Hippocampal formation (tissue), 2 donors: ENCODE measurements at places on chromosomes 12 and 14.
A peak's percentile ranks its signal among the peaks of the same experiment; 100 is the strongest.

DNA sequence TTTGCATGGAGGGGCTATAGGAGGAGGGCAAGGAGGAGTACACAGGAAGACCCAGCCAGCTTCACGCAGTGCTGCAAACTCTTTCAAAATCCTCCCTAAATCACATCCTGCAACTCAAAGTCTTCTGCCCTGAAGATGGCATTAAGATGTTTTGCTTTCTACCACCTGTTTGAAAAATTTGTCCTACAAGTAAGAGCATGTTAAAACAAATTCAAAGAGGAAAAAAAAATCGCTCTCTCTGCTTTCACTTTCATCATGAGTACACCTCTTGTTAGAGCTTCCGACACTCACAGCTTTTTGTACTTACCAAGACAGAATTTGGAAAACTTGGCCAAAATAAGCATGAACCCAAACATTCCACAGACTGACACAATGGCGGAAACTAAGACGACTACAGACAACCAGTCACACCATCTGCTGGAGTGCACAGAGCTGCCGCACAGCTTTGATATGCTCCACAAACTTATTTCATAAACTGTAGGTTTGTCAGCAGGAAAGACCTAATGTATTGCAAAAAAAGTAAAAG is 21.3 kb downstream of the GCH1 start:
- no peak for DNase-seq

DNA sequence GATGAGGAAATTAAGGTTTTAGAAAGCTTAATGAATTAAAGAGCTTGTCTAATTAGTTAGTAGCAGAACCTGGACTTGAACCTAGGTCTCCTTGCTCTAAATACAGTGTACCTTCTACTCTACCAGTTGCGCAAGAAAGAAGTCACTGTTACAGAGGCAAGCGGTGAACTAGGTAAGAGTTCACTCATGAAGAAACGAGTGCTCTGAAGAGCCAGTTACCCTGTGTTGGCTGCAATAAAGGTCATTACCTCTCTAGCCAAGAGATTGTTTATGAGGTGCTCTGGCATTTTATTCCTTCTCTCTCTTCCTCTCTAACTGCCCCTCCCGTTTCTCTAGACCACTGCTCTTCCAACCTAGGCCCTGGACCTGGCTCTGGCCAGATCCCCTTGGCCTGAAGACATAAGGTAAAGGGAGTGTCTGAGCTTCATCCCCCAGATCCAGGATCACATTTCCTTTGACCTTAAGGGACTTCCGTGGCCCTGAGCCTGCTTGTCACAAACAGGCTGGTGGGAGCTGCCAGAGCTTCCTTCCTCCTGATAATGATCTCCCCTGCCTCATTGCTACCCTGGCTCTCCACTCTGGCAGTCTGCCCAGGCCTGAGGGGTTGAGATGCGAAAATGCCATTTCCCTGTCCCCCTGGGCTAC is 1.9 kb downstream of the RNASE7 start:
- no peak for DNase-seq

- DNase-seq = no peak
Observed at GRCh38 chr14:89317051-89317691, 99.9 kb downstream of the FOXN3 start.

- peak; percentile 89 for DNase-seq
Observed at GRCh38 chr12:49347311-49348193, 864 bp downstream of the DNAJC22 start.

- DNase-seq = no peak
Observed at GRCh38 chr12:39440781-39441180, 2.1 kb downstream of the KIF21A start.

DNA sequence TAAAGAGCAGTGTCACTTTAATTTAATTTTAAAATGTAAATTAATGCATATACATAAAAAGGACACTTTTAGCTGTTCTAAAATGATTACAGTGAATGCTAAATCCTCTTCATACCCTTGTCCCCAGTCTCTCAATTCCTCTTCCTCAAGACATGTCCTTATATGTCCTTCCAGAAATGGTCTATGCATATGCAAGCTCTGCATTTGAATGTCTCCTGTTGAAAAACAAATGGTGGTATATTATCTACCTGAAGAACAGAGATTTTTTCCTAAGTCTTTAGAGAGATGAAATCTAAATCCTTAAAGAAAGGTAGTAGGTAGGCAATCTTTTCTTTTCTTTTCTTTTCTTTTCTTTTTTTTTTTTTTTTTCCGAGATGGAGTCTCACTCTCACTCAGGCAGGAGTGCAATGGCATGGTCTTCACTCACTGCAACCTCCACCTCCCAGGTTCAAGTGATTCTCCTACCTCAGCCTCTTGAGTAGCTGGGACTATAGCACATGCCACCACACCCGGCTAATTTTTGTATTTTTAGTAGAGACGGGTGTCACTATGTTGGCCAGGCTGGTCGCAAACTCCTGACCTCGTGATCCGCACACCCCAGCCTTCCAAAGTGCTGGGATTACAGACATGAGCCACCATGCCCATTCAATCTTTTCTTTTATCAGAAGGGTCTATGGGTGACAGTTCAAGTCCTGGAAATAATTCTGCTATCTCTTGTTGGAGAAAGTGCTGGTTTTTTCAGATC is 180.5 kb downstream of the PRKCH start:
- no peak for DNase-seq

GRCh38 chr12:1573960-1574864 is 20.2 kb downstream of the FBXL14 start:
- DNase-seq = no peak

DNA sequence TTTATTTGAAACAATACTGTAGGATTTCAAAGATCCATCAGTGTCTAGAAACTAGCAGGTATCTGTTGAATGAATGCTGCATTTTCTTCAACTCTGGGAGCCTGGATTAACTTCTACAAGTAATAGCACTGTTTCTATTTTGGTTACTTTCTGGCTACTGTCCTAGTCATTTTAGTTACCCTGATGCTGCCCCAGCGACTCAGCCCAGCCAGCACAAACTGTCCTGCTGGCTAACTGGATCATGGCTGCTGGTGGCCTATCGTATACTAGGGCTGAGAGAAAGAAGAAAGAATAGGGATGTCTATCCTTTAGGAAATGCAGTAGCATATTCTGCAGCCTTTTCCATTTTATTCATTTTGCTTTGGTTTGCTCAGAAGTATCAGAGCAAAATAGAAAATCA is 53.9 kb downstream of the NTN4 start:
- no peak for DNase-seq

GRCh38 chr12:94318181-94318580 is 141.5 kb downstream of the CEP83 start:
- no peak for DNase-seq

- no peak for DNase-seq
Observed at GRCh38 chr12:43501703-43502102, 50.3 kb downstream of the ADAMTS20 start.

GRCh38 chr12:14937689-14938088 is 648 bp downstream of the ERP27 start:
- no peak for DNase-seq

GRCh38 chr14:64569138-64569631 is 19.4 kb downstream of the PPP1R36 start:
- DNase-seq = peak; percentile 65

- peak; percentile 57 for DNase-seq
Observed at GRCh38 chr14:81464253-81465002, 64.3 kb upstream of the STON2 start.

DNA sequence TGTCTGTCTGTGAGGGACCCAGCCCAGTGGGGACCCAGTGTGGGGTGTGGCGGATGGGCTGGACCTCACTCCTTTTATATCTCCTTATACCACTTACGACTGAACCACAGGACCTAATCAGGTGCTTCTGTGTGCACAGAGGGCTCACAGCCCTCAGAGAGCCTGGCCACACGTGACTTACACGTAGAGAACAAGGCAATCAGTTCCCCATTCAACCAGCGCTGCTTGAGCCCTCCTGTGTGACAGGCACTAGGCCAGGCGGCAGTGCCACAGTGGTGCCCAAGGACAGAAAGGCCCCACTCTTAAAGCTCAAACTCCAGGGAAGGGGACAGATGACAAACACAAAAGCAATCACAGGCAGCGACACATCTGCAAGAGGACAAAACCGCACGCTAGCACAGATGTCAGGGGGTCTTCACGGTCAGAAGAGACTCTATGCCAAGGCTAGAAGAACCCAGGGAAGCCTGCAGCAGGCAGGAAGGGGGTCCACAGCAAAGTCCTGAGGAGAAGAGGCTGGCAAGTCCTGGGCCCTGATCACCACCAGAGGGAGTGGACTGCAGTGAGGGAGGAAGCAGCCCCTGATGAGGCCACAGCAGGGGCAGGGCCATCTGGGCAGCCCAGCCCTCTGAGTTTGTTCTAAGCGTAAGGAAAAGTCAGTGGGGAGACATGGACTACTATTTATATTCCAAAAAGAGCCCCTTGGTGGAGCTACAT is 39.3 kb downstream of the SETD3 start:
- no peak for DNase-seq

- no peak for DNase-seq
Observed at GRCh38 chr14:69101331-69101826, 51.5 kb downstream of the DCAF5 start.

GRCh38 chr12:76020281-76020680 is 11.3 kb downstream of the PHLDA1 start:
- DNase-seq = no peak

- no peak for DNase-seq
Observed at GRCh38 chr12:108619369-108620160, 14.1 kb downstream of the SELPLG start.

DNA sequence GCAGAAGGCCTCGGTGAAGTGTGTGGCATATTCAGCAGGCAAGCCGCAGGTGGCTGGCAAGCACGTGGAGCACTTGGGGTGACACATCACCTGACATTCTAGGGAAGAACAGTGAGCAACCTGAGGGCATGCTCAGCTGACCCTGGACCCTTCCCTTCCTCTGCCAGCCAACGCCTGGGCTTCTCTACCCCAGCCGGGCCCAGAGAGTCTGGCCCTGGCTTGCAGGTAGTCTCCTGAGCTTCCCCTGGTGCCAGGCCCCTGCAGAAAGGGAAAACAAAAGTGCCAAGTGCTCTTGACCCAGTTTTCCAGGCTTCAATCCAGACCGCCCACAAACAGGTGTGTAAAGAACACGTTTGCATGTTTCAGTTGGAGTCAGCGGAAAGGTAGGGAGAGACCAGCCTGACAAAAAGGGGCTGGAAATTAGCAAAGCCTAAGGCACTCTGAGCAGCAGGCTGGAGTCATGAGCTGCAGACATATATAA is 45.7 kb downstream of the PRKAB1 start:
- DNase-seq = no peak

GRCh38 chr14:69460093-69460701 is 24.3 kb upstream of the PLEKHD1 start:
- DNase-seq = peak; percentile 10

GRCh38 chr12:52907092-52907810 is 2.4 kb upstream of the KRT8 start:
- no peak for DNase-seq

- DNase-seq = no peak
Observed at GRCh38 chr12:66799551-66799950, 120.7 kb upstream of the GRIP1 start.

- DNase-seq = no peak
Observed at GRCh38 chr12:124829008-124829707, 34.5 kb downstream of the SCARB1 start.

GRCh38 chr12:11823043-11823442 is 173.6 kb downstream of the ETV6 start:
- no peak for DNase-seq

- DNase-seq = no peak
Observed at GRCh38 chr12:19375888-19376287, 63.4 kb upstream of the AEBP2 start.

DNA sequence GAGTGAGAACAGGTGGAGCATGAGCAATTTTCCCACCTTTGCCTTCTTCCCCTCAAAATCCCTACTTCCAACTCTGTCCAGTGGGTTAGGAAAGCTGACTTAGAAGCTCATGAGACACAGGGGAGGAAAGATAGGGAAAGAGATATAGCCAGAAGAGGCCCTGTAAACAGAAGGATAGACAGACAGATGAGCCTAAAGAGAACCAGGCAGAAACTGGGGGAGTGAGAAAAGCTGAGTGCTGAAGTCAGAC is 5.0 kb downstream of the AJUBA start:
- no peak for DNase-seq

DNA sequence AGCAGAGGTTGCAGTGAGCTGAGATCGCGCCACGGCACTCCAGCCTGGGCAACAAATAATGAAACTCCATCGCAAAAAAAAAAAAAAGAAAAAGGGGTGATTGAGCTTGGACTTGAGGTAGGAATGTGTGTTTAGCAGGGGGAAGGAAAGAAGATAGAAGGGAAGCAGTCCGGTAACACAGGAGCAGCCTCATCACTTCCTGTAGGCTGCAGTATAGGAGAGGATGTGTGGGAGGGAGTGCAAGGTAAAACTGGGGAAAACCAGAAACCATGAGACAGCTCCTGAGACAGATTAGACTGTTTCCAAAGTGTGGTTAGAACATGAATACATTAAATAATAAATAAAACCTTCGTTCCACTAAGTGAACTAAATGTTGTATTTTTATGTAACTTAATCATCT is 49.2 kb downstream of the FGD4 start:
- no peak for DNase-seq

GRCh38 chr14:71737760-71738159 is 194.5 kb upstream of the RGS6 start:
- DNase-seq = no peak

DNA sequence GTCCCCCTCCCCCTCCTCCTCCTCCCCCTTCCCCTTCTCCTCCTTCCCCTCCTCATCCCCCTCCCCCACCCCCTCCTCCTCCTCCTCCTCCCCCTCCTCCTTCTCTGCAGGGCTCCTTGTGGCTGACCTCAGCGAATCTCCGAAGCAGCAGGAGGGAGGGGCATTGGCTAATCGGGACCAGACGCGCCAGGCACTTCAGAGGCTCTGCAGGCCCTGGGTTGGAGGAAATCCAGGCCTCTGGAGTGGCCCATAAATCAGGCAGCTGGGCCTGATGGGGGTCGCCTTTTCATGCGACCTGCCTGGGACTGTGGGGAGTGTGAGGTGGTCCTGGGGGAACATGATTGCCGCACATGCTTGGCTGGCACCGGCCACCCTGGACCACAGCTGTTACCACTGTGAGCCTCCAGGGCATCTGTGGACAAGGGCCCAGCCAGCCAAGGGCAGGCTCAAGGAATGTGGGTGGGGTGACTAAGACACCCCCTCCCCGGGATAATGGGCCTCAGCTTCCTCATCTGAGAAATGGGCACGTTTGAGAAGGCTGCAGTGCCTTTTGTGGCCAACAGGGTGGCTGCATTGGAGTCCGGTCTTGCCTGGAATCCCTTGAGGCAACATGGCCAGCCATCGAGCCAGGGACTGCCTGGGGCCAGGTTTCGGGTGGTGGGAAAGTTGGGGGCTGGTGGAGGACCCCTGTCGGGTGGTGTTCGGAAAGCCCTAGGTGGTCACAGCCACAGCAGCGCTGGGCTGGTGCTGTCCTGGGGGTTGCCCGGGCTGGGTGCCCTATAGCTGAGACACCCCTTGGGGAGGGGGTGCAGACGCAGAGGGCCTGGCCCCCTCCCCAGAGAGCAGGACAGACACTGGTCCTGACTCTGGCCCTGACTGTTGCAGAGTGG is 12.0 kb downstream of the KIF26A start:
- no peak for DNase-seq

DNA sequence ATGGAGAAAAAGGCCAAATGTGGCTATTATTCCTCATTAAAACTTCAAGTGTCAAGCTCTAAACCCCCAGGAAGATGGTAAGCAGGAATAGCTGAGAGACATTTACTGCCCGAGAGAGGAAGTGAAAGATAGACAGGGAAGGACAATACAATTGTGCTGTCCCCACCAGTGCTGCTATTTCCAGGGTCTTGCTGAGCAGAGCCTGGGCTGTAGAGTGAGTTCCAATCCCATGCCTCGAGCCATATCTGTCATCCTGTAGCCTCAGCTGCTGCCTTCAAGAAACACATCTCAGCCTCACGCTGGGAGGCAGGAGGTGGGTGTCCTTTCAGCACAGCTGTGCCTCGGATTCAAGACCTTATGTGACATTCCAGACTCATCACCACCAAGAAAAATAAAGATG is 114.0 kb downstream of the RPAP3 start:
- peak; percentile 15 for DNase-seq

- DNase-seq = no peak
Observed at GRCh38 chr14:20624495-20625070, 16.9 kb downstream of the OR6S1 start.
